Skin of body (tissue), 3 donors: ENCODE measurements at places on chromosomes 2 and 18.

DNA sequence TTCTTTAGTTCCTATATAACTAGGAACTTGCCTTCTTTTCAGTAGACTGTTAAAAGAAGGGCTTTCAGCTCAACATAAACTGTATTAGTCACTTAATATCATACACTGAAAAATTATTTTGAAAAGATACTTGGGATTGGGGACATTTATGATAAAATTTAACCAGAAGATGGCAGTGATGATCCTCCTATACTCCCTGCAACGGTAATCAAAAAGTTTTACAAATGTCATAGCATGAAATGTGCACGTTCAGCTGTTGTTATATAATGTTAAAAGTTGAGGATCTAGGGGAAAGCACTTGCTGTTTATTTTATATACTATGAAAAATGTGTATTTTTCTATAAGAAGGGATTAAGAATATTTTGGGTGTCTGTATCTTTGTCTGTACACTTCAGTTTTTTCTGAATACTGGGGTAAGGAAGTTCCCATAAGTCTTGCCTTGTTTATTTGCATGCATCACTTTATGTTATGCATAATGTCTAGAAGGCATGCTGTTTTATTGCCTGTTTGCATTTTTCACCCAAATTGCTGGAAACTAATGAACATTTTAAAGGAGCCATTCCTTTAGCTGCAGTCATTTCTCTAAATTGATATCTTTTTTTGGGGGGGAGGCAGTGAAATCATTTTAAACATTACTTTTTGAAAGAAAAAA lies 19.0 kb downstream of the DYNC1I2 start:
- DNase-seq = peak; percentile 2

- no peak for DNase-seq
Observed at GRCh38 chr2:136444323-136444722, 321.0 kb upstream of the THSD7B start.

GRCh38 chr18:4906856-4907255 lies 290.2 kb downstream of the AKAIN1 start:
- DNase-seq = no peak

DNA sequence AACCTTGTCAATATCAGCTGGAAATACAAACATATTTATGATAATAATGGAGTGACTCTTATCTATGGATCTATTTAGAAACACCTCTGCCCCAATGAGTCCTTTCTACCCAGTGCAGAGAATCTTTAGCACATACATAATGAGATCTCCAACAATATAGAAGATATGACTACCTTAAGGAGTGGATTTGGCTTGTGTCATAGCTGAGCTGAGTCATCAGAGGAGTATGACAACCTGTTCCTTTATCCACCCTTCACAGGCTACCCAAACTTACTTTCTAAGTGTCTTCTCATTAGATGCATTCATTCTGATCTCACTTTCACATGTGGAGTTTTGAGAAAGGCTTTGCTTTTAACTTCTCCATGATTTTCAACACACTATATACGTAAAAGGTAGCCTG lies 1218.9 kb downstream of the DSC3 start:
- no peak for DNase-seq

GRCh38 chr18:25137197-25137472 lies 214.8 kb downstream of the ZNF521 start:
- DNase-seq = peak; percentile 4

DNA sequence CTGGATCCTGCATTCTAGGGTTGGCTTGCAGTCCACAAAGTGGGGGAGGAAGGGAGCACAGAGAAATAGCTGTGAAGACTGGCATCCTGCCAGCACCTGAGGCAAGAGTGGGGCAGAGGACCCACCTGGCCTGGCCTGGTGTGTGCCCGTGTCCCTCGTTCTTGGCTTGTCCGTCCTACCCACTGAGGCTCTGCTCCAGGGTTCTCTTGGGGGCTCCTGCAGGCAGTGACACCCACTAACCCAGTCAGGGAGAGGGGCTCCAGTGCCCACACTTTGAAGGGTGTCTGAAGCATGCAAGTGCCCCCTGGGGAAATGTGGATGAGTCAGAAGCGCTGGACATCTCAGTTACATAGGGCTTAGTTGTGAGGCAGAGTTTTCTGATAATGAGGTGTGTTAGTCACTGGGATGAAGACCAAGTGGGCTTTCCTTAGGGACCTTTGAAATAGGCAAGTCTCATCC lies 79.4 kb downstream of the SLC4A3 start:
- DNase-seq = no peak

DNA sequence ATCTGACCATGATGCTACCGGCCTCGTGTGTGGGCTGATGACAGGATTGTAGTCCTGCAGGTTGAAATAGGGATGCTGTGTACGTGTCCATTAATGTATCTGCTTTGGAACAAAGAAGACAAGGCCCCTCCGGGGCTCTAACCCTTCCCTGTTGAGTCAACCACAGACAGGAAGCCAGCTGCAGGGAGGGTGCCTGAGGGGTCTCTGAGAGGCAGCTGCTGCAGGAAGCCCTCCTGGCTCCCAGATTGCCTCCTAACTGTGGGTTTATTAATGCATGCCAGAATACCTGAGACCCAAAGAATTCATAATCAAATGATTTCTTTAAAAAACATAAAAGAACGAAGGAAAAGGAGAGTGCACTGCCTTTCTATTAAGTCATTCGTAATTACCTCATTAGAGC lies 140.4 kb downstream of the CELF4 start:
- DNase-seq = no peak

DNA sequence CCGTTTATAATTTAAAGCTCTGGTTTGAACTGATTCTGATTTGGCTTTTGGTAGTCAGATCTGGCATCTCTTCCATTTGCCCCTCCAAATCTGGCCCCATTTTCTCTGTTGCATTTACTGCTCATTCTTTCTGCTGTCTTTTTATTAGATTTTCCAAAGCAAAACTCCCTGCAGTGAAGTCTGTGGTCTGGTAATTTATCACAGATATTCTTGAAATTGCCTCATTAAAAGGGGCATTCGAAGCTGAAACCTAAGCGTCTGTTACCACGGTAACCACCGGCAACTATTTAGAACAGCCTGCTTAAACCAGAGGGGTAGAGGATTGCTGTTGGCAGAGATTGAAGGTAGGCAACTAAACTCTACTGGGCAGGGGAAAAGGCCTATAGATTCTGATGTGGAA lies 111.5 kb upstream of the UPP2 start:
- DNase-seq = no peak

DNA sequence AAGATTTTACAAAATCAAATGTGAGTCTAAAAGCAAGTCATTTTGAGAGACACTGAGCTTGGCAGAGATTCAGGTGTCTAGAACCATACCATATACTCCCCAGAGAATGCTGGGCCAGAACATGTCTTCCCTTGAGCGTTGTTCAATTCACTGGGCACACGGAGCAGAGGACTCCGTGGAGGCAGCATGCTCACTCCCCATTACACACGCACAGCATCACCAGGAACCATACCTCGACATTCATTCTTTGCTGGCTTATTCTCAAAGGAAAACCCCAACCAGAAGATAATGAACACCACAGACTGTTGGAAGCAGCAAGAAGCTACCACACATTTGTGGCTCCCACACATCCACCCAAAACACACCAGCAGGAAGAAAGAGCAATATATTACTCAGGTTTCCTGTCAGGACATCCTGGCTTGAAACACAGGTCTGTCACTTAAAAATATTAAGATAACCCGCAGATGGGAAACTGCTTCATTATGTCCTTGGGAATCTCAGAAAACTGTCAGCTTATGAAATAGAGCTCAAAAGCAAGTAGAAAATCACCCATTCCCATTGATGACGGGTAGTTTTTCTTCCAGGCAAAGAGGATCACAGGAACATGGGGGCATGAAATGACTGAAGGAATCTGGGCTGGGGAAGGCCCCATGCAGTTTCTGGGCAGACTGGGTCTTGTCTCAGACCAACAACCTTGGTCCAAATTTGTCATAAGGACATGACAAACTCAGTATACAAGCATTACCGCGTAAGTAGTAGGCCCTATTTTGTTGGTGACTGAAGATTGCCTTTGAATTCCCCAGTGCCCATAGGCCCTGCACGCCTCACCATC lies 46.4 kb downstream of the PCBP1 start:
- DNase-seq = no peak

- DNase-seq = no peak
Observed at GRCh38 chr18:63887424-63887823, at the start of gene SERPINB2. SERPINB2 (plus strand) TSS chr18:63887705; CDS start chr18:63891445, 3,740 bp downstream.

DNA sequence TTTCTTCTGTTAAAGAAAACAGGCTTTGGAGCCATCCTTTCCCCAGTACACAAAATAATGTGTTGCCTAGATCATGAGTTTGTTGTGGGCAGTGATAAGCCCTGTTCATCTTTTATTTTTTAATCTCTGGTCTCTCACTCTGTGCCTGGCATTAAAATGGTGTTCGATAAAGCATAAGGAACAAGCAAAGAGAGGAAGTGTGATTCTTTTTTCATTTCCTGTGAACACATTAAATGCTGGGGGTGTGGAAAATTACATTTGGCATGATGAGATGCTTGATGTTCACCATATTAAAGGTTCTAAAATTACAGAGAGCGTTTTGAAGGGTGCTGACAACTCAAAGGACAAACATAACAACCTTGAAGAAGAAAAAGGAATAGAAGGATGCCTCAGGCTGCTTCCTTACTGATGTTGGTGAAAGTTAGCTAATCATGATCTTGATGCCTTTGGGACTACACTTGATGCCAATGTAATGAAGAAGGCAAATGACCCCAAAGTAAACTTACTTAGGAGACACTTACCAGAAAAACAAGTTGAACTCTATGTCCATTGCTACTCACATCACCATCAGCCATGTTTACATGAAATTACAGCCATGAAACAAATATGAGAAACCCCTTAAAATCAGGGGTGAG lies 33.0 kb downstream of the TMEFF2 start:
- DNase-seq = no peak

DNA sequence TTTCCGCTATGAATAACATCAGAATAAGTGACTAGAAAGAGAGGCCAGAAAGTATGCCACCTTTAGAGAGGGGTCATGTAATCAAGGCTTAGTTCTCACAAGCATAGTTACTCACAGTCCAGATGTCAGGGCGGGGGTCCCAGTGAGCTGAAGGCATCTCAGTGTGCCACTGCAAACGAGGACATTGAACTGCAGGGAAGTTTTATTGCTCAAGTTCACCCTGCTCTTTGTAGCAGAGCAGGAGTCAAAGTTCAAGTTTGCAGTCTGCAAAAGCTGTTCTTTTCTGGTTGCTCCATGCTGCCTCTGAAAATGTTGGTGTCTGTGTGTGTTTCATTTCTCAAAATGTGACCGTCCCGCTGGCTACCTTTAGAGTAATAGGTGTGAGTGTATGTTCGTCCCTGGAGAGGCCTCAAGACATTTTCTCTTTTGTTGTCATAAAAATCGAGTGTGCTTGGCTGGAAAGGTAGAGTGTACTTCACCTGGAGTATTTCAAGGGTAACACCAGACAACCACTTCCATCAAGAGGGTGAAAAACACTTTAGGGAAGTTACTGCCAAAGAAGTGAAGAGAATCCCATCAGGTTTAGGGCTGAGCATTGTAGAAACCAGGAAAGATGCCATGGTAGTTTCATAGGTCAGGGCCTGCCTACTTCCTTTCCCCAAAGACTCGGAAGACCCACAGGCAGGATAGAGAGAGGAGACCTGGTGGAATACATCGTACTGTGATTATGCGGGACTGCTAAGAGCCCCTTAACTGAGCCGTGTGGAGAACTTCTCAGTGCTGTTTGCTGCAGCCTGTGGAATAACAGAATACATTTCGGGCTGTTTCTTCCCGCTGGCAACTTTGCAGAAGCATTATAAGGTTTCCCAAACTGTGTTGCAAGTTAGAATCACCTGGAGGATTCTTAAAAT lies 89.9 kb downstream of the LYPD6 start:
- DNase-seq = no peak

DNA sequence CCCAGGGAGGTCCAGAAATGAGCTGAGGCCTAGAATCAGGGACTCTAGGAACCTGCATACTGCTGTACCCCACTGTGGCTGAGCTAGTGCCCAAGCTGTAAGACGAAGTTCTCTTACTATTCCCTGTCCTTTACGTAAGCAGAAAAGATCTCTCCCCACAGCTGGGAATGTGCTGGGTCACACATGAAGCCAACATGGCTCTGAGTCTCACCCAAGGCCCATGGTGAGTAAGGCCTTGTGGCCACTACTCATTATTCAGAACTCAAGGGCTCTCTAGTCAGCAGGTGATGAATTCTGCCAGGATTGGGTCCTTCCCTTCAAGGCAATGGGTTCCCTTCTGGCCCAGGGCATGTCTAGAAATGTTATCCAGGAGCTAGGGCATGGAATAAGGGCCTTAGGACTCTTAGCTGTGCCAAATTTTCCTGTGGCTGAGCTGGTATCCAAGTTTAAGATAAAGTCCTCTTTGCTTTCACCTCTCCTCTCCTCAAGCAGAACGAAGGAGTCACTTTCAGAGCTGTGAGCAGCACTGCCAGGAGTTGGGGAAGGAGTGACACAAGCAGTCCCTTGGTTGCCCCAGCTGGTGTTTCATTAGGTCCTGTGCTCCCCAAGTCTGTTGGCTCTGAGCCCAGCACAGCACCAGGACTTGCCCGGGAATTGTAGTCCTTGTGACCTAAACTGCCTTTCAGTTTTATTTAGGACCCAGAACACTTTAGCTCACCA lies 707.6 kb downstream of the SLC4A3 start:
- no peak for DNase-seq

DNA sequence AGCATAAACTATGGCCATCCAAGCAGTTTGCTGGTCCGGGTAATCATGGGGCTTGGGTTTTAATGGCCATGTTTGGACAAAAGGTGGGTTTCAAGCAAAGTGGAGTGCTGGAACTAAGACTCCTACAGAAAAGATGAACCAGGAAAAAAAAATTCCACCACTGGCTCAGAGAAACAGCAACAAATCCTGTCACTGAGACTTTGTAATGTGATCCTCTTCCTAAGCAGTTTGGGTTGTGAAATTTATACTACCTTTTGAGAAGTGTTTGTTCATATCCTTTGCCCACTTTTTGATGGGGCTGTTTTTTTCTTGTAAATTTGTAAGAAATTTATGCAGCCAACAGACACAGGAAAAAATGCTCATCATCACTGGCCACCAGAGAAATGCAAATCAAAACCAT lies 40.2 kb downstream of the MRPL33 start:
- no peak for DNase-seq

- DNase-seq = no peak
Observed at GRCh38 chr2:237479747-237480146, 7.3 kb upstream of the MLPH start.

DNA sequence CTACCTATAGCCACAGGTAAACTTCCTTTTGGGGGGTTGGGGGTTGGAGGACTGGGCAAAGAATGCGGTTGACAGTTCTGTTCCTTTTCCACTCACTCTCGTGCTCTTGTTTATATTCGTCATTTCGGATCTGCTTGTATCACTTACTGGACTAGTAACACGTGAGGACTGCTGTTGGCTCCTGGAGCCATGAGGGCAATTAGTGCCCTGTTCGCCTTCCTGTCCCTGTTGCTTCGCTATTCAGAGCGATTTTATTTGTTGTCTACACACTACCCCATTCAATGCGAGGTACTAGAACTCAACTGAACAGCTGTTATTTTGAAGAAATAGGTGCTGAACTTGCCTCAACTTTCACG lies 1.1 kb downstream of the KCNJ3 start:
- DNase-seq = no peak

- DNase-seq = peak; percentile 79
Observed at GRCh38 chr18:79588636-79589481, 90.7 kb upstream of the CTDP1 start.
